Tibial nerve (tissue), 4 donors: ENCODE measurements at places on chromosomes 12 and 14. TPM values are rescaled to one million over a fixed set of nuclear protein-coding genes. Genes with fewer than 3 reads are reported as not detected.
A peak's percentile ranks its signal among the peaks of the same experiment; 100 is the strongest.

- H3K4me1 ChIP-seq: no peaks in the 10 kb centered on the region
- no peak overlapping the region for H3K27ac ChIP-seq
- H3K36me3 ChIP-seq: no peaks in the 10 kb centered on the region
- no peak for DNase-seq
- no peak overlapping the region for H3K4me3 ChIP-seq
- H3K27me3 ChIP-seq: no peaks in the 10 kb centered on the region
These were observed 46.1 kb downstream of the RNFT2 start for GRCh38 chr12:116784238-116784612.

Gene KLRC1
- not detected for total RNA-seq

DNA sequence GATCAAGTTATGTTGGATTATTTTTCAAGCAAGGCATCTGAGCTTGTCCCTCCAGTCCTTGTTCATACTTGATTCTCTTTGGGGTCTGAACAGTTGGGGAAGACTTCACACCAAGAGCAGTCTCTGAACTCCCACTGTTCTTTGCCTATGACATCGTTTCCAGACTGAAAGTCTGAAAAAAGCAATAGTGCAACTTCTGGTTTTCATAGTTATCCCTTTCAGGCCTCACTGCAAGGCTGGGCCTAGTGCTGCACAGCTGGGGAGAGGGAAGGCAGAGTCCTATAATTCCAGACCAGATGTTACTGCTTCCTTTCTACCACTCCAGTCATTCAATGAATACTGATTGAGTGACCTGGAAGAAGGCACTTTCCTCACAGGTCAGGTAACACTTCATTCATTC is 187.1 kb upstream of the CCND2 start:
- H3K4me1 ChIP-seq: no peaks in the 10 kb centered on the region
- H3K36me3 ChIP-seq: no peaks in the 10 kb centered on the region
- no peak overlapping the region for H3K27ac ChIP-seq
- DNase-seq: no peak
- no peaks in the 10 kb centered on the region for H3K27me3 ChIP-seq

- H3K4me1 ChIP-seq: no peaks in the 10 kb centered on the region
- DNase-seq: no peak
- H3K4me3 ChIP-seq: no peak overlapping the region
- no peaks in the 10 kb centered on the region for H3K27me3 ChIP-seq
- H3K36me3 ChIP-seq: peaks cover 4% of the 10 kb centered on the region
- no peak overlapping the region for H3K27ac ChIP-seq
These were observed 7.1 kb downstream of the NT5DC3 start for GRCh38 chr12:103833891-103834290.

DNA sequence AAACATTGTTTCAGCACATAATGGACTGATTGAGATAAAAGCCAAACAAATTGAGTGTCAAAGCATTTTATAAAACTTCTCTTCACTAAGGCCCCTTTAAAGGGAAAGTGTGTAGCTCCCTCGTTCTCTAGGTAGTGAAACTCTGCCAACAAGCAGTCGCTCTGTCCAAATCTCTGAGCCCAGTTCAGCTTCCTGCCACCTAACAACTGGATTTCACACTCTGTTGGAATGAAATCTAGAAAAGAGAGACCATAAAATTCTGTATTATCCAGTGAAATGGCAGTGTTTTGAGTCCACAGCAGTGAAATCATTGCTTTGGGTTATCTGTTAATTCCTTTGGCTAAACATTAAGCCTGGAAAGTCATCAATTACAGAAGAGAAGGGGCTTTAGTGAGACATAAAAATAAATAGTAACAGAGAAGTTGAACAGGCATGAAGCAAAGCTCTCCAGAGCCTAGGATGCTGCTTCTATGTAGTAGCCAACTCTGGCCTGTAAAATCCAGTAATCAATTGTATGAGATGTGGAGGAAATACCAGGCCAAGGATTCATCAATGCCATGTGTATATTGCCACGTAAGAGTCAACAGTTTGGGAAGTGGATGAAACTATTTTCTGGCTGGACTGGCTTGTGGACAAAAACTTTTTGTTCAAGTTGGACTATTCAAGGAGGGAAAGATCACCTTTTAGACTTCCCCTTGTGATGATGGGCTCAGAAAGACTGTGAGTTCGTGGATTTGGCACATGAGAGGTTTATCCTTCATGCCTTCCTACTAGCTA is 122.5 kb downstream of the WIF1 start:
- H3K4me1 ChIP-seq: no peaks in the 10 kb centered on the region
- no peak overlapping the region for H3K27ac ChIP-seq

DNA sequence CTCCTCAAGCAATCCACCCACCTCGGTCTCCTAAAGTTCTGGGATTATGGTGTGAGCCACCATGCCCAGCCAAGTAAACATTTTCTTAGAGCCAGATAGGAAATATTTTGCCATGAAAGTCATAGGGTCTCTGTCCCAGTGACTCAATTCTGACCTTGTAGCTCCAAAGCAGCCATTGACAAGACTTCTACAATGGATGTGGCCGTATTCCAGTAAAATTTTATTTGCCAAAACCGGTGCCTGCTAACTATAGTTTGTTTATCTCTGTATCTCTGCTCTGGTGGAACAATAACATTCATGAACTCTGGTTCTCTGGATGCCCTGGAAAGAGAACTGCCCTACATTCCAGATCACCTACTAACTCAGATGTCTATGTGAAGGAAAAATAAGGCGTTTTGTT is 54.6 kb upstream of the USP44 start:
- DNase-seq: no peak
- H3K4me3 ChIP-seq: no peak overlapping the region
- no peaks in the 10 kb centered on the region for H3K4me1 ChIP-seq
- H3K27ac ChIP-seq: no peak overlapping the region
- no peaks in the 10 kb centered on the region for H3K36me3 ChIP-seq

Gene YBX3
- 714 TPM for total RNA-seq

GRCh38 chr14:91125271-91125660 is 11.4 kb downstream of the DGLUCY start:
- no peaks in the 10 kb centered on the region for H3K4me1 ChIP-seq
- no peak overlapping the region for H3K4me3 ChIP-seq
- no peaks in the 10 kb centered on the region for H3K27me3 ChIP-seq
- no peak for DNase-seq

Gene C12orf57
- 737 TPM for total RNA-seq

GRCh38 chr12:49233842-49234526 is 30.9 kb upstream of the TUBA1C start:
- H3K36me3 ChIP-seq: no peaks in the 10 kb centered on the region
- H3K27me3 ChIP-seq: no peaks in the 10 kb centered on the region
- no peak for DNase-seq
- H3K4me3 ChIP-seq: peak overlapping the region; percentile 39
- peaks cover 7% of the 10 kb centered on the region for H3K4me1 ChIP-seq

Gene ADAM20
- 2.3 TPM for total RNA-seq

Gene EFCAB11
- total RNA-seq: 2.7 TPM

DNA sequence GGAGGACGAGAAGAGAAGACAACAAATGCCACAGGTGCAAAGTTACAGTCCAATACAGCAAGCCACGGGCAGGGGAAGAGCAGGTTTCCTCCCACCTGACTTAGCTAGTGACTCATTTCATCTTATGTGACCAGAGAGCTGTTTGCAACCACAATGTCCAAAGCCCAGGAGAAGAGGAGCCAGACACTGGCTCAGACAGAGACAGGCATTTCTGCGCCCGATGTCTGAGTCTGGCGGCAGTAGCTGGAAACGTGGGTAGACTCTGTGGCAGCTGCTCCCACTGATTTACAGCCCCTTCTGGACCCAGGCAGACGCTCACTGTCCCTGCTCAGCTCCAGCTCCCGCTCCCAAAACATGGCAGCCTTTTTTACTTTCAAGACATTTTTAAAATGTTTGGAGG is 60.0 kb downstream of the CHGA start:
- H3K36me3 ChIP-seq: no peaks in the 10 kb centered on the region
- no peaks in the 10 kb centered on the region for H3K27me3 ChIP-seq
- no peak overlapping the region for H3K27ac ChIP-seq

DNA sequence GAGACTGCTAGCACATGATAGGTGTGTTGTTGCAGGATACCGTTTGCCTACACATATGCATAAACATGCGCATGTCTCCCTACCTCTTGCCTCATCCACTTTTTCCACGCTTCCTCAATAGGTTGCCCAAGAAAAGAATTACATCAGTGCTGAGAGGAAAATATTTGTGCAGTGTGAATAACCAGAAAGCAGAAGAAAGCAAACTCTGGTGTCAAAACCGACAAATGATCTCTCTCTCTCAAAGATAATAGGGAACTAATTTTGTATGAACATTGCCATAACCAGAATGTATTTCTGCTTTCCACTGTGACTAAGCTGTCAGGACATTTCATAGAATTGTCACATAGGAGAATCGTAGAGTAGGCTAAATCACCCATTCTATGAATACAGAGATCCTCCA is 1.3 kb downstream of the CLEC7A start:
- H3K27ac ChIP-seq: no peak overlapping the region
- no peak overlapping the region for H3K4me3 ChIP-seq
- no peaks in the 10 kb centered on the region for H3K36me3 ChIP-seq
- H3K27me3 ChIP-seq: no peaks in the 10 kb centered on the region
- no peak for DNase-seq

GRCh38 chr12:29164477-29165393 is 15.7 kb downstream of the FAR2 start:
- no peaks in the 10 kb centered on the region for H3K4me1 ChIP-seq
- H3K27ac ChIP-seq: no peak overlapping the region

DNA sequence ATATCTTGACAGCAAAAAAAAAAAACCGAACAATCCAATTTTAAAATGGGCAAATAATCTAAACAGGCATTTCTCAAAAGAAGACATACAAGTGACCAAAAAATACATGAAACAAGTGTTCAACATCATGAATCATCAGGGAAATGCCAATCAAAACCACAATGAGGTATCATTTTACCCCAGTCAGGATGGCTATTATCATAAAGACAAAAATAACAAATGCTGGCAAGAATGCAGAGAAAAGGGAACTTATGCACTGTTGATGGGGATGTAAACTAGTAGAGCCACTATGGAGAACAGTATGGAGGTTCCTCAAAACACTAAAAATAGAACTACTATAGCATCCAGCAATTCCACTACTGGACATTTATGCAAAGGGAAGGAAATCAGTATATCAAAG is 448.2 kb downstream of the RGS6 start:
- H3K4me3 ChIP-seq: no peak overlapping the region
- DNase-seq: no peak
- H3K36me3 ChIP-seq: no peaks in the 10 kb centered on the region
- no peaks in the 10 kb centered on the region for H3K27me3 ChIP-seq
- no peak overlapping the region for H3K27ac ChIP-seq
- no peaks in the 10 kb centered on the region for H3K4me1 ChIP-seq

Gene TSPAN9
- 29.3 TPM for total RNA-seq
